AG04450 (cell line): ENCODE measurements at places on chromosomes 5 and 9.

- peak; percentile 15 for DNase-seq
Measured at GRCh38 chr5:52657247-52657645, 130.5 kb upstream of the ITGA1 start.

DNA sequence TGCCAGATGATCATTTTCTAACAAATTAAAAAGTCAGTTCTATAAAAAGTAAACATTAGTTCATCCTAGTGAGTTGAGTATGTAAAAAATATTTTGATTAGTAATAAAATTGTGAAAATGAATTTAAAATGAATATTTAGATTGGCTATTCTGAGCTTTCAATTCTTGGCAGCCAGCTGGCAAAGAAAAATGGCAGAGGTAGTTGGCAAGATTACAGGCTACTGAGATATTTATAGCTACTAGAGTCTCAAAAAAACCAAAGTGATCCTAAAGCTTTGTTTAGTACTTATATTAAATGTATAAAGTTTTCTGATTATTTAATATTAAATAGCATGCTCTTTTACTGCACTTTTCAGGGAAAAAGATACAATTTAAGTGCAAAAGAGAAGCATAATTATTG lies 25.0 kb downstream of the SGTB start:
- no peak for DNase-seq

DNA sequence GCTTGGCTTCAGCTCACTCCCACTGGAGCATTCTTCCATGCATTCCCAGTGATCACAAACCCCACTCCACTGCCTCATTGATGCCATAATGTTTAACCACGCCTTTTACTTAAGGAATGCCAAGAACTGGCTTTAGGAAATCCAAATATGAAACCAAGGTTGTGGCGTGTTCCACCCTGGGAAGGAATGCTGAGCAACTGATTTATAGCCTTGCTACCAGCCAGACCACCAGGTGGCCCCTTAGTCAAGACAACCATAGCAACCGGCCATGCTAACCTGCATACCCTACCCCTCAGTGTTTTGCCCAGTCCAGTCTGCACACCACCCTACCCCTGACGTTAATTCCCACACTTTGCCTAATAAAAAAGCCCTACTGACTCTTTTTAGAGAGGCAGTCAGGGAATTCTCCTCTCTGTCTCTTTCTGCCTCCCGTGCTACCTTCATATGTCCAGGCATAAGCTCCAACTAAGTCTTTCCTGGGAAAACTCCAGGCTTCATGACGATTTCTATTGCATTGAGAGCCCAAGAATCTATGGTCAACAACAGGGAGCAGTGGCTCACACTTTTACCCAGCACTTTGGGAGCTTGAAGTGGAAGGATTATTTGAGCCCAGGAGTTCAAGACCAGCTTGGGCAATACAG lies 27.0 kb upstream of the PRRC2B start:
- DNase-seq = no peak

DNA sequence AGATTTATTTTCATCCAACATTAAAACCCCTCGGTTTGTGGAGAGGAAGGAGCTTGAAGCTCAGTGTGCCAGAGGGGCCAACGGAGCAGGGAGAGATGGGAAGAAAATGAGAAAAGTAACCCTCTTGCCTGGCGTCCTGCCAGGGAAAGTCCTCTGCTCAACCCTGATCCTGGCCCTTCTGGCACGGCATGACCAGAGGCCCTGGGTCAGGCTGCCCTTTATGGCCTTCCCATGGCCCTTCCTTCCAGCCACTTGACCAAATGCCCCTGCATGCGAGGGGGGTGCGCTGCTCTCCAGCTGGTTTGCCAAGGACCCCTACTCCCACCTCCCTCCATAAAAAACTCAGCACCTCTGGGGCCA lies 43.8 kb downstream of the SPRY4 start:
- DNase-seq = no peak
